ENCODE measurements at places on chromosomes 1 and 21. TPM values are rescaled to one million over a fixed set of nuclear protein-coding genes. Genes with fewer than 3 reads are reported as not detected.

GRCh38 chr1:101284622-101285218 lies 47.9 kb downstream of the S1PR1 start:
- DNase-seq, result no peak

DNA sequence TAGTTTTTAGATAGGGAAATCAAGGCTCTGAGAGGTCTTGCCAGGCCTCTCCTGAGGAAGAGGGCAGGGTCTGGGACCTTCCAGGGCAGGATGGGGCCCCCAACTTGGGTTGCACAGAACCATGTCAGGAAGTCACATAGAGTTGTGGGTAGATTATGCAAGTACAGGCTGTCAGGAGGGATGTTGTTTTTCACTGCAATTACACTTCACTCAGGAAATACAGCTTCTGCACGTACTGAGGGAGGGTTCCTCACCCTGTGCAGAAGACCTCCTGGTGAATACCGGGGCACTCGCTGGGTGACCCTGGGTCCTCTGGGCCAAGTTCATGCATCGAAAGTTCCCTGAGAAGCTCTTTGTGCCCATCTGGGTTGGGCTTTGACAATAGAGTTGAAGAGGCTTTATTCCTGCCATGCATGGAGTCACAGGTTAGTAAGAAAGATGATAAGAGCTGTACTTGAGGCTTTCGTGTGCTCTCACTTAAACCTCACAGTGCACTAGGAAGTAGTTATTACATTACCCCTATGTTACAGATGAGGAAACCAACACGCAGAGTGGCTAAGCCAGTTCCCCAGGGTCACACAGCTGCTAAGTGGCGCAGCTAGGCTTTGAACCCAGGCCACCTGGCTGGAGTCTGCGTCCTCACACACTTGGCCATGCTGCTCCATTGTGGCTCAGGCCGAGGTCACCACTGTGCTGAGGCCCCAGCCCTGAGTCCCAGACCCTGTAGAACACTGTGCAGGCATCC lies 16.2 kb upstream of the TNFRSF1B start:
- no peak for DNase-seq

GRCh38 chr1:61058483-61059245 lies 23.7 kb upstream of the NFIA start:
- DNase-seq, result no peak

The BNIPL gene
- polyA plus RNA-seq, result 1.4 TPM

- no peak for DNase-seq
Measured at GRCh38 chr1:61441723-61442262, 283.1 kb downstream of the TM2D1 start.

The KCNA10 gene
- polyA plus RNA-seq, result not detected

- DNase-seq, result no peak
Measured at GRCh38 chr1:98975113-98975512, 29.5 kb downstream of the PLPPR5 start.

DNA sequence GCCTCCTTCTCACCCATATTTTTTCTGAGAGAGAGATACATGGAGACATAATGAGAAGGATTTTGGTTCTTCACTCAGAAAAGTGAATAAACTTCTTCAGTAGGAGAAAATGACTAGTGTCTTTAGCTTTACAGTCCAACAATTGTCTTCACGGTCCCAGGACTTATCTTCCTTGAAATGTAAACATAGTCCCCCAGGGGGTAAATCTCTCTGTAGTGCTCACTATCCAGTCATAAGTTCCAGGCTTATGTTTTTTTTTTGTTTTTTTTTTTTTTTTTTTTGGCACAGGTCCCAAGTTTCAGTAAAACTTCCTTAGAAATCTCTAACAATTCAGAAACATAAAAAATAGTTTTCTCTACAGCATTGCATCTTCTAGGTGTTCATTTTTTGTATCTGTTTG lies 890.2 kb upstream of the B3GALT2 start:
- no peak for DNase-seq

Data from right renal pelvis (tissue), 4 donors.